ENCODE measurements at places on chromosomes 13 and 19.

GRCh38 chr13:111211789-111212516, 96.8 kb downstream of the ARHGEF7 start:
- DNase-seq, result no peak

- no peak for DNase-seq
These were observed 280.1 kb upstream of the TMTC4 start for GRCh38 chr13:100954430-100955305.

DNA sequence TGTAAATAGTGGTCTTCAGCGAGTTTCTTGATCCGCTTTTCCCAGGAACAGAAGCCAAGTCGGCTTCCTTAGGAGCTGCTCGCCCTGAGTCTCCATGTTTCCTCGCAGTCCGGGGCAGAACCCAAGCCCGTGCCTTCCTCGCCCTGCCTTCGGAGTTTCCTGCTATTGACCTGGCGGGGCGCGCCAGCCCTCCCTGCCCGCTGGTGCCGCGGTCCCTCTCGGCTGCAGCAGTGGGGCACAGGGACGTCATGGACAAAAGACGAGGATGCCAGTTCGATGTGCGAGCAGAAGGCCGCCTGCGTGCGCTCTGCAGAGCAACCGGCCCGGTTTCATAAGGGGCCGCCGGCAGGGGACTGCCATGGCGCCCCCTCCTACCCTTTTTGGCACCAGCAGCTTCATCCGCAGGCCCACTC, 156.6 kb downstream of the TM9SF2 start:
- peak; percentile 76 for DNase-seq

- no peak for DNase-seq
These were observed 125.5 kb downstream of the KCNRG start for GRCh38 chr13:50140581-50141374.

DNA sequence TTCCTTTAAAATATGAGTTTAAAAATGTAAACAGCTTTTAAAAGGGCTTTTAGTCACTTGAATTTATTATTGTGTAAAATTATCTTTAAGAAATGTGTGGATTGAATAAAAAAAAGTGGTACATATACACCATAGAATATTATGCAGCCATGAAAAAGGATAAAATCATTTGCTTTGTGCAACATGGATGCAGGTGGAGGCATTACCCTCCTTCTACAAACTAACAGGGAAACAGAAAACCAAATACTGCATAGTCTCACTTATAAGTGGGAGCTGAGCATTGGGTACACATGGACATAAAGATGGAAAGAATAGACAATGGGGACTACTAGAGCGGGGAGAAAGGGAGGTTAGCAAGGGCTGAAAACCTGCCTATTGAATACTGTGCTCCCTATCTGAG, 999.3 kb downstream of the SLITRK5 start:
- no peak for DNase-seq

DNA sequence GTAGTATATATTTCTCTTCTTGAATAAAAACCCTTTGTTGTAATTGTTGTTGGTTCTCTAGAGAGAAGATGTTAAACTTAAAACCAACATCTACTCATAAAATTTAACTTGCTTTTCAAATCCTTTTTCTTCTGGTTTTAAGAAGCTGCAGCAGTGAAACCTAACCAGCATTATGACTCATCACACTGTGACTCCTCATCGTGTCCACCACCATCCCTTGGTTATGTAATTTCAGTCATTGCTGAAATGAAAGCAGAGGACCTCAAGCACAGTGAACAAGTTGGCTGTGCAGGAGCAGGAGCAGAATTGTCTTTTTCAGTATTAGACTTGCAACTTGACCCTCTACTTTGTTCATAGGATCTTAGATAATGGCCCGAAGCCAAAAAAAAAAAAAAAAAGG, 64.9 kb upstream of the HTR2A start:
- DNase-seq, result no peak

DNA sequence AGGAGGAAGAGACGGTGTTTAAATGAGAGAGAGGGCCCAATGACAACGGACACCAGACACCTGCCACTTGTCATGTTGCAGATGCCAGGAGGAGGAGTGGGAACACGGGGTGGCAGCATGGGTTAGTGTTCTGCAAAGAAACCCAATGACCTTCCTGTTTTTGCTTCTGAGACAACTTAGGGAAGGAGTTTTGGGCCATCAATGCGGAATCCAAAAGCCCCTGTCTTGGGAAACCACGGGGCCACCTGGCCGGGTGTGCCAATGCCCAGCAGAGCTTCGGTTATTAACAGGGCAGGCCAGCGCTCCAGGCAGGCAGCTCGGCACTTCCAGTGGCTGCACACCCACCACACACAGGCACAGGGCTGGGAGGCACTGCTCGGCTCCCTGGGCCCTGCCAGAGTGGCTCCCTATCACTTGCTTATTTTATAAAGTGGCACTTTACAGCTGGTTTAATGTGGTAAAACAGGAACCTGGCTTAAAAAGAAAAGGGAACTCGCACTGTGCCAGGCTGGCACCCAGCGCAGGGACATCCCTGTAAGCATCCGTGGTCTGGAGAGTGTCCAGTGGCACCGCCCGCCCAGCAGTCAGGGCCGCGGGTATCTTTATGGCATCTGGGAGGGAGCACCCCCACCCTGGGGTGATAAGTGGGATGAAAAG, 19.1 kb downstream of the ELL start:
- DNase-seq, result no peak

GRCh38 chr19:2666344-2666994, 36.0 kb downstream of the GNG7 start:
- no peak for DNase-seq

DNA sequence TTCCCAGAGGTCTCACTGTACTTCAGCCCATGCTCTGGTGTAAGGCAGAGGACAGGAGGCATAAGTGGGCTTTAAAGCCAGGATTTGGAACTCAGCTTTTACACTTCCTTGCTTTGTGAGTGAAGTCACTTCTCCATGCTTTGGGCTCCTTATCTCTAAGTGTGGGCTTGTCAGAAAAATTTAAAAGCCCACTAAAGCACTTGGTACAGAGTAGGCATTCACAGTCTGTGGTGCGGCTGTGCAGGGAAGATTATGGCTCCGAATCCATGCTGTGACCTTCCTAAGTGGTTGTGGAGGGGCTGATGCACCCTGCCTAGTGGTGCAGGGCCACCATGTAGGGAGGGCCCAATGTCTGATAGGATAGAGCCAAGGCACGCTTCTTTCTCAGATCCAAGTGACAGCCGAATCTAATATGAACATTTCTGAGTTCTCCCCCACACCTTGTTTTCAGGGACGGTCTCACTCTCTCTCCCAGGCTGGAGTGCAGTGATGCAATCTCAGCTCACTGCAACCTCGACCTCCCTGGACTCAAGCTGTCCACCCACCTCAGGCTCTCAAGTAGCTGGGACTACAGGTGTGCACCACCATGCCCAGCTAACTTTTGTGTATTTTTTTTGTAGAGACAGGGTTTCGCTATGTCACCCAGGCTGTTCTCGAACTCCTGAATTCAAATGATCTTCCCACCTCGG, 6.9 kb downstream of the TIMM29 start:
- DNase-seq, result no peak

GRCh38 chr13:24505256-24505655, 7.3 kb downstream of the PARP4 start:
- DNase-seq, result no peak

DNA sequence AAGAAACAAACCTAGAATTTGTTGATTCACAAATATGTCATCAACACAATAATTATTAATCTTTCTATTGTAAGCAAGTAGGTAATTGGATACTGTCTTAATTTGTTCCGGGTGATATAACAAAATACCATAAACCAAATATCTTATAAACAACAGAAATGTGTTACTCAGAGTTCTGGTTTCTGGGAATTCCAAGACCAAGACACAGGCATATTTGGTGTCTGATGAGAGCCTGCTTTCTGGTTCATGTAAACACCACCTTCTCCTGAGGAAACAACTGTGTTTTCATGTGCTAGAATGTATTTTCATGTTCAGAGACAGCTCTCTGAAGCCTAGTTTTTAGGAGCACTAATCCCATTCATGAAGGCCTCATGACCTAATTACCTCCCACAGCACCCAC, 1819.5 kb downstream of the SLITRK5 start:
- DNase-seq, result no peak

- DNase-seq, result no peak
These were observed 20.5 kb downstream of the PPP5C start for GRCh38 chr19:46367426-46367825.

DNA sequence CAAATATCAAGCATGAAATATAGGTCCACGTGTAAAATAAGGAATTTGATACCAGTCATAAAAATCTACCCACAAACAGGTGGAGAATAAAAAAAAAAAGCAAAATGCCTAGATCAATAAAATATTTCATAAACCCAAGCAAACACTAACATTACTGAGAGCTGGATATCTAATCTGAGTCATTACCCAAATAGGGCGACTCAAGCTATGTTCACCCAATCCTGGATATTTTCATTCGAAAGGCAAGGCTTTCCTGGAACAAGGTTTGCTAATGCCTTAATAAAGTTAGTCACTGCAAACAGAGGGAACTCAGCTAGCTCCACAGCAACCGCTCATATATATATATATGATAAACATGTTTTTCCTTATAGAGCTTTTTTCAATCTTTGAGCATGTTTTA, 33.5 kb upstream of the TM9SF2 start:
- no peak for DNase-seq

DNA sequence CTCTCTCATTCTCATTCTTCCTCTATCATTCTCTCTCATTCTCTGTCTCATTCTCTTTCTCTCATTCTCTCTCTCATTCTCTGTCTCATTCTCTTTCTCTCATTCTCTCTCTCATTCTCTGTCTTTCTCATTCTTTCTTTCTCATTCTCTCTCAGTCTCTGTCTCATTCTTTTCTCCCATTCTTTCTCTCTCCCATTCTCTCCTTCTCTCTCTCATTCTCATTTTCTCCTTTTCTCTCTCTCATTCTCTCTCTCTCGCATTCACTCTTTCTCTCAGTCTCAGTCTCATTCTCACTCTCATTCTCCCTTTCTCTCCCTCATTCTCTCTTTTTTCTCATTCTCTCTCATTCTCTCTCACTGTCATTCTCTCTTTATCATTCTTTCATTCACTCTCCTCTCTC, 152.0 kb upstream of the UQCRFS1 start:
- no peak for DNase-seq

DNA sequence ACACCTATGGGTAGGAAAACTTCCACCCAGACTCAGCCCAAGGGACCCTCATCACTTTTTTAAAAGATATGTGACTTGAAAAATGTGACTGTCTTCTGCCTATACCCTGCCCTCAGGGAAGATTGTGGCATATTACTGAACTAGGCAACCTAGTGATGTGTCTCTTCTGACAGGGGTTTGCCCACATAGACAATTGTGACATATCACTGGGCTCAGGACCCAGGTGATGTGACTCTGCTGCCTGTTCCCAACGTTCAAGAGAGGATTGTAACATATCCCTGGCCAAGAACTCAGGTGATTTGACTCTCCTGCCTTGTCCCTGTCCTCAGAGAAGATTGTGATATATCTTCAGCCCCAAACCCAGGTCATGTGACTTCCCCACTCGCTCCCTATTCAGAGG, 86.3 kb upstream of the ZNF43 start:
- no peak for DNase-seq

DNA sequence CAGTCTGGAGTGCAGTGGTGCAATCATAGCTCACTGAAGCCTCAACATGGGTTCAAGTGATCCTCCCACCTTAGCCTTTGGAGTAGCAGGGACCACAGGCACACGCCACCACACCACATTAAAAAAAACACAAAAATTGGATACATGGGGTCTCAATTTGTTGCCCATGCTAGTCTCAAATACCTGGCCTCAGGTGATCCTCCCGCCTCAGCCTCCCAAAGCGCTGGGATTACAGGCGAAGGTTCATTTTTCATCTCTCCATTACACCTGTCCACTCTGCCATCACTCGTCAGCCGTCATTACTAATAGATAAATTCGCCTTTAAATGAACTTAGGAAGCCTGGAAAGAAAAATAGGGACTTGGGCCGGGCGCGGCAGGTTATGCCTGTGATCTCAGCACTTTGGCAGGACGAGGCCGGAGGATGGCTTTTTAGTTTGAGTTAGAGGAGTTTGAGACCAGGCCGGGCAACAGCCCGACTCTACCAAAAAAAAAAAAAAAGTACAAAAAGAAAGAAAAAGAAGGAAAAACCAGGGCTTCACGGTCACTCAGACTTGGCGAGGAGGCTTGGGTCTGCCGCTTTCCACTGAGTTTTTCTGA, 685 bp upstream of the SUPT5H start:
- DNase-seq, result no peak

GRCh38 chr13:26343816-26344215, 89.9 kb downstream of the CDK8 start:
- DNase-seq, result no peak

DNA sequence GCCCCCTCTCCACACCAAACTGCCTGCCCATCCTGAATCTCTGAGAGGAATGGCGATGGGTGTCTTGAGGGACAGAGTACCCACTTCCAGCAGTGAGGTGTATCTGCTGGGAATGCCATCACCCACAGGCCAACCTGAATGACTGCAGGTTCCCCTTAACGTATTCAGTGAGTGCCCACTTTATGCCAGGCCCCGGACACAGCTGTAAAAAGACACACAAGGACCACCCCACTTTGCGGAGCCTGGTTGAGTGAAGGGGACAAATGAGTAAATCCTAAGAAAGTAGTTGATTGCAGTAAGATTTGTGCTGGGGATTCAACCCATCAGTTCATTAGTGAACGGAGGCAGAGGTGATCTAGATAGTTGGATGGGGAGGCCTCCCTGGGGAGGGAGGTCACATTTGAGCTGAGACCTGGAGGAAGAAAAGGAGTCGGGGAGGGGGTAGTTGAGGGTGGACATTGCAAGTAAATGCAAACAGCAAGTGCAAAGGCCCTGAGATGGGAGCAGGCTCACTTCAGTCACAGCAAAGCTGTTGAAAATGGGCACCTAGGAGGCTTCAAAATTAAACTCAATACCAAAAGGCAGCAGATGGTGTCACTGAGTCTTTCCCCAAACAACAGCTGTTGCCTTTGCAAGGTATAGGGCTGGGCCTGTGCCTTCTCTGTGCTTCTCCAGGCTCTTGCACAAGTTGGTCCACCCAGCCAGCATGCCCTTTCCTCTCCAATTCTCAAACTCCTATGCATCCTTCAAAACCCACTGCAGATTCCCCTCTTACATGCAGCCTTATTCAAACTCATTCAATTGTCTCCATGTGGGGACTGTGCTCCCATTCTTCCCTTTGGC, 4.3 kb downstream of the GDF15 start:
- DNase-seq, result no peak

DNA sequence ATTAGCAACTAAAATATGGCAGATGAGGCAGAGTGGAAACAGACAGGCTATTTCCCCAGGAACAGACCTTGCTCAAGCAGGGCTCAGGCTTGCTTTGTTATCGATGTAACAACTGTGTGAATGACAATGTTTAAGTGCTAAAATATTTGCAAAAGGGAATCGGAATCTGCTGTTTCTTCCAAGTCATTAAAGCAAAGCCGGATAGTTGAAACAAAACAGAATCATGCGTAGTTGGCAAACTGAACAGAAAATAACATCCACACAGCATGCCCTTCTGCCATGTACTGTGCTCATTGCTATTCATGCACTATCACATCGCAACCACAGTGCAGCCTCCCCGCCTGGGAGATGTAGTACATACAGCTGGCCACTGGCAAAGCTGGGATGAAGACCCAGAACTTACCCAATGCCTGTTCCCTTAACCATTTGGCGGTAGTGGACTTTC, 799.1 kb downstream of the DIAPH3 start:
- DNase-seq, result no peak

GRCh38 chr13:44409595-44409994, 36.0 kb downstream of the SERP2 start:
- no peak for DNase-seq

GRCh38 chr13:79805317-79805716, 324.4 kb downstream of the NDFIP2 start:
- DNase-seq, result no peak
